Stomach (tissue), 19 donors: ENCODE measurements at places on chromosomes 12 and 14. TPM values are rescaled to one million over a fixed set of nuclear protein-coding genes. Genes with fewer than 3 reads are reported as not detected.

The MGST1 gene
- 54.7 TPM for total RNA-seq

The COX14 gene
- 96.3 TPM for total RNA-seq

The RPGRIP1 gene
- not detected for total RNA-seq

The HOXC10 gene
- total RNA-seq: not detected

The SERPINA1 gene
- 114 TPM for total RNA-seq

The RAB35 gene
- total RNA-seq: 8.9 TPM

The KLRK1 gene
- total RNA-seq: not detected

The NRXN3 gene
- 13.6 TPM for total RNA-seq

The SYNDIG1L gene
- total RNA-seq: not detected

The PMCH gene
- not detected for total RNA-seq

The LALBA gene
- not detected for total RNA-seq

The KRT7 gene
- 186 TPM for total RNA-seq

The ACACB gene
- total RNA-seq: 53.2 TPM

The MBIP gene
- total RNA-seq: 13.0 TPM

The SLC4A8 gene
- 0.29 TPM for total RNA-seq

The KRT85 gene
- not detected for total RNA-seq

The OR4E2 gene
- total RNA-seq: not detected

The RND1 gene
- 3.5 TPM for total RNA-seq
